Midbrain (tissue), 1 donor: ENCODE measurements at places on chromosomes 6 and 20.

DNA sequence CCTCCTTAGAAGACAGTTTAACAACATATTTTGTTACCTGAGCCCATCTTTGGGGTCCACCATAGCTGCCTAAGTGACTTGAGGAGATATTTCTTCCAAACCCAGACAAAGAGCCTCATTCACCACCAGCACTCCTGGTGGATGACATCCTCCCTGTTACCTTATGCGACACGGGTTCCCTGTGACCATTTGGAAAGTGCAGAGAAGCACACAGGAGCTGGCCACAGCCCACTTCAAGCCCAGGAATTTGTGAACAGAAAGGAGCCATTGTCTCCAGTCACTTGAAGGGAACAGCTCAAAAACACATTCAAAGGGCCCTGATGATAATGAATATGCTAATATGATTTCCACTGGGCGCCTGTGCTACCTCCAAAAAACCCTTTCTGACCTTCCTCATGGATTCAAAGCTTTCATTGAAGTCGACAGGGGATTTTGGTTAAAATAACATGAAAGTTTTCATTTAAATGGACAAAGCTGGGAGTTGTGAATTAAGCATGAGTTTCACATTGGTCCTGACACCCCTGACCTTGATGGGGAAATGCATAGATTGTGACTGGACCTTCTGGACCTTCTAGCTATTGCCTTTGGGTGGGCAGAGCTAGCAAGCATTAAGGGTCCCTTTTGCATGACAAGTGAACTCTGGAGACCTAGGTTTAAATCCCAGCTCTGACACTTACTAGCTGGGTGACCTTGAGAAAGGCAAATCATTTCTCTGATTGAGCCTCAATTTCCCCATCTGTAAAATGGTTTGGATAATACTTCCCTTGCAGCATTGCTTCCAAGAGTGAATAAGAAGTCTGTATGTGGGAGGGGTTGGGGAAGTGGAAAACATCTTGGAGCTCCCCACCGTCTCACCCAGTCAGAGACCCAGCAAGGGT lies 83.3 kb upstream of the SIRPA start:
- DNase-seq, result peak; percentile 77

- no peak for DNase-seq
Measured at GRCh38 chr6:108594640-108595039, 33.9 kb downstream of the FOXO3 start.

- DNase-seq, result no peak
Measured at GRCh38 chr6:45830441-45831139, 185.1 kb downstream of the CLIC5 start.

GRCh38 chr20:50191544-50192363 lies 1.1 kb downstream of the CEBPB start:
- no peak for DNase-seq

- no peak for DNase-seq
Measured at GRCh38 chr20:52454660-52455059, 263.1 kb upstream of the ZFP64 start.
